ENCODE measurements at places on chromosomes 4 and X. TPM values are rescaled to one million over a fixed set of nuclear protein-coding genes. Genes with fewer than 3 reads are reported as not detected.

GRCh38 chrX:331151-331824, 12.7 kb upstream of the GTPBP6 start:
- no peak for DNase-seq

GRCh38 chr4:40546506-40546905, 83.2 kb downstream of the RBM47 start:
- DNase-seq, result no peak

DNA sequence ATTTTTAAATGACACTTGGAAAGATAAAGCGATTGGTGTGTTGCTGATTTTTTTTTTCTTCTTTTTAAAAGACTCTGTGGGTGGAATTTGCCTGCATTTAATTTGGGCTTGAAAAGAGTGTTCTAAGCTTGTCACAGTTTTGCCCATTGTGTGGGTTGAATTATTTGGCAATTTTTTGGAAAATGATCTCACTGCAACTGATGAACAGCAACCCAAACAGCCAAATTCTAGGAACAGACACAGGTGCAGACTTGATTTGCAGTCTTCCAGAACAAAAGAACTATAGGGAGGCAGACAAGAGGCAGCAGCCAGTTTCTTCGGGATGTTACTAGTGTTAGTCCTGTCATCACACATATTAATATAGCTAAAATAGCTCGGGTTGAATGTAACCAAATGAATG, 40.5 kb downstream of the CASP6 start:
- no peak for DNase-seq

DNA sequence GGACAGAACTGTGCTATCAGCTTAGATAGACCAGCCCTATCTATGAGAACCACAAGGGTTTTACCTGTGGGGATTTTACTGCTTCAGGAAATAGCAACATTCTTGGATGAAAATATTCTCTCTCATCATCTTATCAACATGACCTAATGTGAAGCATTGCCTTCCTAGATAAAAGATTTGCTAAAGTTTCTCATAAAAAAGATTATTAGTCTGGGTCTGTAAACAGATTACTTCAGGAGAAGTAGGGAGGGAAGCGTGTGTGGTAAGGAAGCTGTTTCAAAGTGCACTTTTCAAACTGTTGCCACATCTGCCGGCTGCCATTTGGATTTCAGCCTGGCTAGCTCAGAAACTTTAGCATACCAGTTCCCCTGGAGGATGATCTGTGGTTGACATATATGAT, at the start of gene NOX1:
NOX1 (minus strand) TSS at position 35 of the 400 bp plus-strand sequence. CDS start 220 bp downstream, outside the sequence.
- DNase-seq, result no peak

The MAP3K15 gene
- 0.26 TPM for total RNA-seq

The ZCCHC18 gene
- 3.3 TPM for total RNA-seq

All from urinary bladder (tissue), 4 donors.